ENCODE measurements at places on chromosomes 4 and X. TPM values are rescaled to one million over a fixed set of nuclear protein-coding genes. Genes with fewer than 3 reads are reported as not detected.

HS6ST2 gene
- not detected for total RNA-seq

CLNK gene
- not detected for total RNA-seq

MFAP3L gene
- total RNA-seq, result 4.0 TPM

DDIT4L gene
- 2.8 TPM for total RNA-seq

EDA gene
- 1.5 TPM for total RNA-seq

CLDN34 gene
- total RNA-seq, result not detected

UFSP2 gene
- total RNA-seq, result 46.6 TPM

TMEM144 gene
- 4.5 TPM for total RNA-seq

HCCS gene
- total RNA-seq, result 17.3 TPM

DMRTC1 gene
- not detected for total RNA-seq

TMEM255A gene
- not detected for total RNA-seq

TLR6 gene
- total RNA-seq, result 0.11 TPM

MAGED4 gene
- total RNA-seq, result 30.3 TPM

SATL1 gene
- total RNA-seq, result not detected

SLC26A1 gene
- 0.22 TPM for total RNA-seq

GAGE12H gene
- total RNA-seq, result not detected

Data from dermis lymphatic vessel endothelial cell (primary cell).